Globus pallidus (tissue), 1 donor: ENCODE measurements at places on chromosomes 5 and 9.
A peak's percentile ranks its signal among the peaks of the same experiment; 100 is the strongest.

DNA sequence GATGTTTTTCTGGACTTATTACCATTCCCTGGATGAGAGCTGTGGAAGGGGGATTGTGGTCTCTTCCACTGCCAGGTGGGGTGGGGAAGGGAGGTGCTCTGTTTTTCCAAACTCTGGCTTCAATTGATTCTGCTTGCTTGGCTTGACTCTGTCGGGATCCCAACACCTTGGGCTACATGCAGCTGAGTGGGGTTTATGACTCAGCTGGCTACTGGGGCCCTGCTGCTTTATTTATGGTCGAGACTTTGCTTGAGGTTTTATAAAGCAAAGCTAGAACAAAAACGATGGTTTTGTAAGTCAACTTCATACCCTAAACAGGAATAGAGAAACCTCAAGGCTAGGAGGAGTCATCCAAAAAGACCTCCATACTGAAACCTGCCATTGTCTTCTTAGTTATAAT, 76.3 kb downstream of the AOPEP start:
- DNase-seq, result no peak

DNA sequence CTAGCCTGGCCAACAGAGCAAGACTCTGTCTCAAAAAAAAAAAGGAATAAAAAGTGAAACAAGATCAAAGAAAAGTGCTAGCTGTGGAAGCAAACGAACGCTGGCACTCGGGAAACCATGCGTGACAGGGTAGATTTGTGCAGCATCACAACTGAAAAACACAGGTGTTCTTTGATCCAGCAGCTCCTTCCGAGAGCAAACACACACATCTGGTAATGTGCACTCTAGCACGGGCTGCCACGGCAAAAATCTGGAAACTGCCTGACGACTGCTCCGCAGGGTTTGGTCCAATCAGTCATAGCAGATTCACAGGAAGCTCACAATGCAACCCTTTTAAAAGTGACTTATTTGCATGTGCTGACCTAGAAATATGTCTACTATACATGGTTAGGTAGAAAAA, 80.0 kb downstream of the SYK start:
- DNase-seq, result no peak

GRCh38 chr5:172403189-172403796, 51.0 kb downstream of the SH3PXD2B start:
- peak; percentile 94 for DNase-seq

DNA sequence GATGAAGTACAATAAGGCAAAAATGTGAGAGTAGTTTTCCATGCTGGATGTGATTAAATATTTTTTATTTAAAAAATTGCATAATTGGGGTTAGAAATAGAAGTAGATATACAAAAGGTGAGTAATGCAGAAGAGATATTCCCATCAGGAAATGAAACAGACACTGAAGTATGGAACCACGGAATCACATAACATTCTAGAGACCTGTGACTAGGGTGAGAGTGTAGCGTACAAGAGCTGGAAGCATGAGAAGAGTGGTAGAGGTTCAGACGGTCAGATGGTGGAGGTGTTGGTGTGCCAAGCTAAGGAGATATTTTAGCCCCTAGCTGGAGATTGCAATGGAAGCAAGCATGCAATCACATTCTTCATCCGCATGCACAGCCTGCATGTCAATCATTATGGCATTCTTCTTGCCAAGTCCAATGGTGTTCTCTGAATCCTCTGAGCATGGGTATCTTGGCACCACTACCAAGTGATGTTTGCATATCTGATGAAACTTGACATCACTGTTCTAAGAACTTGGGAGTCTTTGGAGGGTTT, 587.8 kb downstream of the PSAT1 start:
- DNase-seq, result no peak

DNA sequence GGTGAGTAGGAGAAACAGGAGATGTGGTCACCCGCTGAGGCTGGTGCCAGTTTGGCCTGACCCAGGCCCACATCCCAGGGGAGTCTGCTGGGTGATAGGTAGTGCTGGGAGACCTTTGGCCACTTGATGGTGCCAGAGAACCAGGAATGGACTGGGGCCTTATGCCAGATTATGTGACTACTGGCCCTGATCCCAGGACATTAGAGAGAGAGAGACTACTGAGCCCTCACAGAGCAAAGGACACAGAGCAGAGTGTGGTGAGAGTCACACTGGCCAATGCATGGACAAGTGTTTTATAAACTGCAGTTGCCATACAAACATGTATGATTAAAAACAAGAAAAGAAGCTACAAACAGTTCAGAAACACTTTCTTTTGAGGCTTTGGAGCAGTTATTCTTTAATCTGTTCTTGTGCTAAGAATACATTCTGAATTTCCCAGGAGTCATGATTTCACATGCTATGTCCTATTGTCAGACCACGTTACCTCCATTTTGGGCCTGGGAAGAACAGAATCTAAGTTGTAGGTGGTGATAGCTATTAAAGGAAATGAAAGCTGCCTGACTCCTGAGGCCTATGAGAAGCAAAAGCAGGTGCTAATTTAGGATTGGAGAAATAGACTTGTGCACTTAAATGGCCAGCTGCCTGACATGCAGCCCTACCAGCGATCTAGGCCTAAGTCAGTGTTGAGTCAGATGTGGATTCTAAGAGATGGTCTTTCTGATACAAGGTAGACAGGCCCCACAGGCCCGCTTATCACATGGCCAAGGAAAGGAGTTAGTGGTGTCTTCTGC, 32.6 kb upstream of the TMOD1 start:
- DNase-seq, result peak; percentile 92

DNA sequence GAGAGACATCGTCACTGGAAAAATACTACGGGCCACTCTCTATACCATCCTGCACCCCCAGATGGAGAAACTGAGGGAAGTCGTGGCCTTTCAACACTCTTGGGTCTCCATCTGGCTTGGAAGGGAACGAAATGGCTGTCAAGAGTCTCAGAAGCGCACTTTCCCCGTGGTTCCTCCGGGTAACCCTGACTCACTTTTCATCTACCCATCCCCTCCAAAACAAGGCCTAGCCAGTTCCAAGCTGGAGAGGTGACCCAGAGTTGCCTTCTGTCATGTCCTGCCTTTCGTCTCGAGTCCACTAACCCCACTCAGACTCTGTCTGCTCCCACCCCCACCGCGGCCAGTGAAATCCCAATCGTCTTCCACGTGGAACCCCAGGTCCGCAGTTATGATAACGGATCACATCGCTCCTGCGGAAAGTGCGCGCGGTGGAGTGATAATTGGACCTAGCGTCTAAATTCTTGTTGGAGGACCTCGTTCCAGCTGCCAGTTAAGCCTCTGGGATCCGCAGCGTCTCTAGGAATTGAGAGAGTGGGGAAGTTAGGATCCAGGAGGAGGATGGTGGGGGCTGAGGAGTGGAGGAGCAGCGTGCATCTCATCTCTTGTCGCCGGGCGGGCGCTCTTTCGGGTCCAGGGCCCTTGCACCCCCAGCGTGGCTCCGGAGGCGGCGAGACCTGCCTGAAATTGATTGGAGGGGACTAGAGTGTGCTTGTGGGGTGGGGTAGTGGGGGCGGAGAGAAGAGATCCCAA, 4.6 kb downstream of the CDKN2A start:
- DNase-seq, result no peak

DNA sequence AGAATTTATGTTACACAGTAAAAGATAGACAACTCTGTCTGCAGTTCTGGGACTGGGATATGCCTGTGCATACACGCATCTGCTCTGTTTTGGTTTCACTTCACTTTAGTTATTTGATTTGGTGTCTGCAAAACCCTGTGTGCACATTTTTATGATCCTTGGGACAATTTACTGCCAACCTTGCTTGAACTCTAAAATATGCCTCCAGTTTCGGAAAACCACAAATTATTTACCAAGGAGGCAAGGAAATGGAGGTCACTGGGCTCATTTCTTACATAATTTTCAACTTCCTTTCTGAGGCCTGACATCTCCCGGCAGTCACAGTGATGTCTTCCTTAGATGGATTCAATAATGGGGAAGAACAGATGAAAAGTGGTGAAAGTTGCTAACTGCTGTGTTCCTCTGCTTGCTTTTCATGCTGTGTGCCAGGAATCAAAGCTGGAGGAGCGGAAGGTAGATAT, 61.2 kb upstream of the TAF11L2 start:
- DNase-seq, result peak; percentile 18

DNA sequence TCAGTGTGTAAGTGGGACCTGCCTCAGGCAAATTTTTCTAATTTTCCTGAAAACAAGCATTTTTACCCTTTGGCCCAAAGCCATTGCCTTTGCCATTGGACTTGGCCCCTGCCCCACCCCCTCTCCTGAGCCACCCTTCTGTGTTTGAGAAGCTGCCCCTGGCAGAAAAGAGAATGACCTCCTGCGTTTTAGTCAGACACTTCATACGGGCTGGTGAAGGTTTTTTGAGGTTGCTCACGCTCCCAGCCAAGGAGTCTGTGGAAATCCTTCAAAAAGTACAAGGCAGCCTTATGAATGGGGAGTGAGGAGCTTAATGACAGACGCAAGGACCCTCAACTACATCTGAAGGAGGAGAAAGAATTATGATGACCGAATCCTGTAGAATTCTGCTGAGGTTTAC, 308.9 kb downstream of the SLIT3 start:
- DNase-seq, result no peak

GRCh38 chr5:443239-444151, 519 bp downstream of the EXOC3 start:
- DNase-seq, result no peak

DNA sequence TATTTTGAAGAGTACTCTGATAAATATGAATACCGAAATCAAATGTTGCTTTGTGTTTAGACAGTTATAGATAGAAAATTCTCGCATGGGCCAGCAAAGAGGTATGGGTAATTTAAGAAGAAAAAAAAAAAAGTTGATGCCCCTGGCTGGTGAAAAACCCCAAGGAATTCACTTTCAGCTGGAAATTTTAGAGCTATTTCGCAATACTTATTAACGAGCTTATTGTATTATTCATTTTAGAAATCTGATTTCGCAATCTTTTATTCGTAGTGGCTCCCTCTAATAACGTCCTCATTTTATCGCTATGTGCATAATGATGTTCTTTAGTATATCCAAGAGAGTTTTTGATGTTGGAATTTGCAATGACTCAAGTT, 18.5 kb upstream of the FER start:
- no peak for DNase-seq

DNA sequence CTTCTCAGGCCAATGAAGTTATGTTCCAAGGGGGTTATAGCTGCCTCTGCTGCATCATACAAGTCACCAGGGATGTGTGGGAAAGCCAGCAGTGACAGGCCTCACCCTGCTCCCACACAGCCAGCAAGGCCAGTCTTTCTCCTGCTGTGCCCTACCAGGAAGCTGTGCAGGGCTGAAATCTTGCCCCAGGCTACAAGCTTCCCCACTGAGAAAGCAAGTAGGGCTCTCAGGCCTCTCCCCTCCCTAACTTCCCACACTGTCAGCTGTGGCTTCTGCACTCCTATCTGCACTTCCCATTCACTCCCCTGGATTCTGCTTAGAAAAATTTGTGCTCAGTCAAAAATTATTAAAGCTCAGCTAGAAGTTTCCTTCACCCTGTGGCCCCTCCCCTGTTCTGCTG, 611.2 kb upstream of the ZNF608 start:
- DNase-seq, result no peak

DNA sequence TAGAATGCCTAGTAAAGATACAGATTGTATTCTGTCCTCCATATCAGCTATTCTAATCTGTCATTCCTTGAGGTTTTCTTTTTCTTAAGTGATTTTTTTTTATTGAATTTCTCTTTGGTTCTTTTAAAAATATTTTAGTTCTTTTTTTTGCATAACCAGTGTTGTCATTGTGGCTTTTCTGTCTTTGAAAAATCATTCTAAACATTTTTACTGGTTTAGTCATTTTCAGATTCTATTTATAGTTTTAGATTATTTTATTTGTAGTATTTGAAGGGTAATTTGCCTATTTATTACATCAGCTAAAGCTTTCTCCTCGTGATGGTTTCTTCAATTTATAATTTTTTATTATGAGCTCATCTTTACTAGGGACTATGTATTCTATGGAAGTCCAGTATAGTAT, 78.1 kb downstream of the NDUFAF2 start:
- no peak for DNase-seq
